ENCODE measurements at places on chromosomes 12 and 14.

DNA sequence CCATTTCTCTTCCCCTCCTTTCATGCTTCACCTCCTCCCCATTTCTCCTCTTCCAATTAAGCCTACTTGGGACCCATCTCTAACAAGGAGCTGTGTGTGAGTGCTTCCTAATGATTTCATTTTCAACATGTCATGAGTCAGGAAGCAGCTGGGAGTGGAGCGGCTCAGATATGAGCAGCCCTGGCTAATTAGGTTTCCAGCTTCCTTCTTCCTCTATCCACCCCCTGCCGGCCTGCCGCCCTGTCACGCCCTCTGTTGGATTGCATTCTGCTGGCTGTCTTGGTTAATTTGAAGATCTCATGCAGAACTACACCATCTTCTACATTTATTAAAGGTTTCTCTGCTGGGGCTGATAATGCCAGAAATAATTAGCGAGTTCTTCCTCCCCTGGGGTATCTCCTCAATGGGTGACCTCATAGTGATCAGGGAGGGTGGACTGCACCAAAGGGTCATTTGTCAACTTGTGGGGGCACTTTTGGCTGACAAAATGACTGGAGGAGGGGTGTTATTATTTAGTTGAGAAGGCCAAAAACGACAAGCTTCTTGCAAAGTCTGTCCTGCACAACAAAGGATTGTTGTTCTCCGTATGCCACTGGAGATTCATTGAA lies 300.9 kb upstream of the SRRM4 start:
- no peak for DNase-seq

DNA sequence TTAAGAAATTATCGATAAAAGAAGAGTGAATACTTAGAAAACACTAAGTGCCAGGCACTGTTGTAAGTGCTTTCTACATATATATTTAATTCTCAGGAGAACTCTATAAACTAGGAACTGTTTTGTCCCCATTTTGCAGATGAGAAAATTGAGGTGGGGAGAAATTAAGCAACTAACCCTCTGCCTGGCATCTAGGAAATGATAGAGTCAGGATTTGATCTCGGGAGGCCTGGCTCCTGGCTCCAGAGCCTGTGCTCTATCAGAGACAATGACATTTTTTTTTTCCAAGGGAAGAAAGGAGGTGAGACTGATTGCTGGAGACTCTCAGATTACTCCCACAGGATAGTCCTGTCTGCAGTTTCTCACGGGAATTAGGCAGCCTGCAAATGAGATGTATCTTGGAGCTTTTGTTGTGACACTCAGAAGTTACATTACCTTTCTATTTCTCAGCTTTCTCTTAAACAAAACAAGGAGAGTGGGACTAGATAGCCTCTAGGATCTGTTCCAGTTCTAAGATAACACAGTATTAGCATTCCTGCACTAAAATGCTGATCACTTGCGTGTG lies 1.4 kb upstream of the FAM234B start:
- no peak for DNase-seq

DNA sequence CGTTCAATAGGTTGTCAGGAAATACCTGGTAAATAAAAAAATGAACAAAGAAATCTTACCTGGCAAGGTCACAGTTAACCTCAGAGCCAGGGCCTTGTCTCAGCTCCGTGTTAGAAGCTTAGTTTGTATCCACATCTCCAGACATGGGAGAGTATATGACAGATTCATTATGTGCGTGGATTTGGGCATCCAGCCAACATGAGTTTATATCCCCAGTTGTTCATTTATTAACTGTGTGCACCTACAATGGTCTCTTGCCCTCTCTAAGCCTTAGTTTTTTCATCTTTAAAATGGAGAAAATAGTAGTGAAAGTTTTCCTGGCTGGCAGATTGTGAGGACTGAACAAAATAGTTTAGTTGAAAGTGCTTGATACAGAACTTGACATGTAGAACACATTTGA lies 437.8 kb downstream of the NPAS3 start:
- no peak for DNase-seq

DNA sequence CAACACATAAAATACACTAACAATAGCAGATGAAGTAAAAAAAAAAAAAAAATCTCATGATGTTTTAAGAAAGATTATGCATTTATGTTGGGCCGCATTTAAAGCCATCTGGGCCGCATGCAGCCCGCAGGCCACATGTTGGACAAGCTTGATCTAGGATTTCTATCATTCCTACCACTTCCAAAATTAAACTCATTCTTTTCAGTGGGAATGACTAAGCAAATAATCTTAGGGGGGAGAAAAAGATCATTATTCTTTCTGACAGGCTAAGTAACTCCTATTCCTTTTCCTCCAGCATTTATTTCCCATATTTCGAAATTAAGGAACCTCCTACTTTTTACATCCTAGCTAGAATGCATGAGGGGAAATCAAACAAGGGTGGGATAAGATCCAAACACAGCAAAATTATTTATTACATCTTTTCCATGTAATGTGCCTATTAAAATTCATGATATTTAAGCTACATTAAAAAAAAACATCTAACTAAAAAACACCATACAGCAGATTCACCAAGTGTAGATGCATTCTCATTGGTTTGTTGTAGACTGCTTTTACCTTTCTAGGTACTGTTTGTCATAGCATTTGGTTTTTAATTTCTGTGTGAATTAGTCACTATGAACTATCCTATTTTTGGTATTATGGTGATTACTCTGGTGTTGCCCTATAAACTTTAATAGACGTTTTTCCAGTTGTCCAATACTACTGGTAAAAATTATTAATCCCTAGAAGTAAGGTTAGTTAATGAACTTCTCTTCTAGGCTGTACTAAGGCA lies 76.1 kb downstream of the RASSF8 start:
- no peak for DNase-seq

DNA sequence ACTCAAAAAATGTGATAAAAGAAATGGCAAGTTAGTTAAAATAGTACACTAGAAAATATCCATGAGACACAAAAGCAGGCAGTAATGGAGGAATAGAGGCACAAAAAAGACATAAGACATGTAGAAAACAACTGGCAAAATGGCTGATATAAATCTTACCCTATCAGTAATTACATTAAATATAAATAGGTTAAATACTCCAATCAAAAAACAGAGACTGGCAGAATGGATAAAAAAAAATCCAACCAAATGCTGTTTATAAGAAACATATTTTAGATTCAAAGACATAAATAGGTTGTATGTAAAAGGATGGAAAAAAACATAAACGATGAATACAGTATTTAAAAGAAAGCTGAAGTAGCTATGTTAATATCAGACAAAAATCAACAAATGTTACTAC lies 15.3 kb upstream of the BATF start:
- no peak for DNase-seq

GRCh38 chr12:75945581-75945980 lies 86.0 kb downstream of the PHLDA1 start:
- no peak for DNase-seq

GRCh38 chr14:86331341-86331740 lies 801.4 kb downstream of the FLRT2 start:
- DNase-seq, result no peak

- DNase-seq, result no peak
Observed at GRCh38 chr12:100279159-100279558, 12.2 kb downstream of the SCYL2 start.

DNA sequence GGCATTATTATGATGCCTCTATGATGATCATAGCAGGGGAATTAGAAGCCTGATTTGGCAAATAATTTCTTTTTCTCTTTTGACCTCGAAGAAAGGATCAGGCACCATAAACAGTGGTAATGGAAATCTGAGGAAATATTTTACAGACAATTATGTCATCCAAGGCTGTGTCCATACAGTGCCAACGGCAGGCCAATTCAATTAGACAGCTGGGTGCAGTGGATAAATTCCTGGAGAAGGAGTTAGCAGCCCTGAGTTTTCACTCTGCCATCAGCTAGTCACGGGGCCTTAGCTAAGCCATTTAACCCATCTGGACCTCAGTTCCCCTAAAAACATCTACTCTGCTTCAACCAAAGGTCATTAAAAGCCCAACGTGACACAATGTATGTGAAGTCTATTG lies 4.1 kb downstream of the TPH2 start:
- no peak for DNase-seq

DNA sequence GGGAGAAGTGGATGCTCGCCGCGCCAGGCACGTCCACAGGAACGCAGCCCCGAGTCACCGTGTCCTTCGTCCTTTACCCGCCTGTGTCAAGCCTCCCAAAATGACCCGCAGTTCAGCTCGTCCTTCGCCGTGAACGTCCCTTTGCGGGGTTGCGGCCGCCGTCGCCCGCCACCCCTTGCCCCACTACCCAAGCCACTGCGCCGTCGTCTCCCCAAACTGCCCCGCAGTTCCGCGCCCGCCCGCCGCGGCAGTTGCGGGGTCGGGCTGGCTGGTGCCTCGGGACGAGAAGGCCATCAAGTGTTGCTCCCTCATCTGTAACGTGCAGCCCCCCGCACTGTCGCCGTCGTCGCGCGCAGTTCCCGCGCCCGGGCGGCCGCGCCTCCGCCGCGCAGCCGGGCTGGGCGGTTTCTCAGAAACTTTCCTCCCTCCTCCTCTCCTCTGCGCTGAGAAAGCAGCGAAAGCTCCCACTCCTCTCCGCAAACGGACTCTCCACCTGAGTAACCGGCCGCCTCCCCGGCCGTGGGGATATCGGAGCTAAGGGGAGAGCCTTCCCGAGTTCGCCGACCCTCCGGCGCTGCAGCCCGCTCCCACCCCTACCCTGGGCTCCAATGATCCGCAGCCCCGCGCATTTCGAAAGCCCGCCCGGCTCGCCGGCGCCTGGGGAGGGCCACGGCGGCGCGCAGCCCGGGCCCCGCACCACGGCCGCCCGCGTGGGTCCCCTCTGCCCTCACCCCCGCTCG lies 6.7 kb downstream of the CDKN1B start:
- no peak for DNase-seq

- no peak for DNase-seq
Observed at GRCh38 chr12:40170593-40170992, 54.2 kb upstream of the LRRK2 start.

DNA sequence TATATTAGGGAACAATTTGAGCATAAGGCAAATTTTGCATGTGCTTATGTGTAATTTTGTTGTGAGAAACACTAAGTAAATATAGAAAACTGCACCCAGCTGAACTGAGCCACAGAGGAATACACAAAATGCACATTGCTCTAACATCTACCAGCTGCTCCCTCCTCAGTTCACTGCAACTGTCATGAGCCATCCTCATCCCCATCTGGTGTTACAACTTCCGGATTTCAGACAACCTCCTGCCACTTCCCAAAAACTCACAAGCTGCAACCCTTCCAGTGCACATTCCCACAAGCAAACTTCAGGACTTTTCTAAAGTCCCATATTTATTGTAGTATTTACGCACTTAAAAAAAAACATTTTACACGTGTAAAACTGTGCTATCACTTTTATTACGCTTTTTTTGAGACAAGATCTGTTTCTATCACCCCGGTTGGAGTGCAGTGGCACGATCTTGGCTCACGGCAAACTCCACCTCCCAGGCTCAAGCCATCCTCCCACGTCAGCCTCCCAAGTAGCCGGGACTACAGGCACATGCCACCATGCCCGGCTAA lies 169.1 kb upstream of the TBX3 start:
- no peak for DNase-seq

- no peak for DNase-seq
Observed at GRCh38 chr14:35959835-35960234, 133.7 kb downstream of the BRMS1L start.

- no peak for DNase-seq
Observed at GRCh38 chr12:7472060-7472459, 28.1 kb upstream of the CD163L1 start.

DNA sequence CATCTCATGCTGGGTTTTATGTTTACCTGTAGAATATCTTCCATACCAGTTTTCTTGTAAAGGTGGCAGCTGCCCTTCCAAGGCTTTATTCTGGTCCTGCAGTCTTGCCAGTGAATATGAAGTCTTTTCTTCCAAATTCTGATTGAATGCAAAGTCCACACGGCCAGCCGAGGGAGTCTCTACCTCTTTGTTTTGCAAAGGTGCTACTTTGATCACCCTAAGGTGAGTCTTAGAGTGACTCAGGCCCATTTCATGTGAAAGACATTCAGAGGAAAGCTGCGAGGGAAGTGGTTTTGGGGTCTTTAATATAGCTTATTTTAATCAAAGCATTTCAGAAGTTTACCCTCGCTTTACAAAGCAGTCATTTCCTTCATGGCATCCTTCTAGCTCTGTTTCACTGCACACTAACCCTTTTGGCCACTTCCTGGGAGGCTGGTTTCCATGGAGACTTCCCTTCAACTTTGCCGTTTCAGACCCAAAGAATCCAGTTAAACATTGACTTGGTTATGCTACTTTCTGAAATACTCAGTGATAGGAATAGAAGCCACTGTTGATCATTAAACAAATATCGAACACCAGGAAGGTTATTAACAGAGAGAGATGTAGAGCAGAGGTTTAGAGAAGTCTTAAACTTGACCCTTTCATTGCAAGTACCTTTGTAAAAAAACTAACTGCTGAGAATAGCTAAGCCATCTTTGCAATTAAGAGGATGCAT lies at the start of gene CCDC198:
TSS of gene CCDC198 (minus strand) at position 391 of the 715 bp plus-strand sequence. CDS start at position 249, 142 bp downstream.
- DNase-seq, result no peak

DNA sequence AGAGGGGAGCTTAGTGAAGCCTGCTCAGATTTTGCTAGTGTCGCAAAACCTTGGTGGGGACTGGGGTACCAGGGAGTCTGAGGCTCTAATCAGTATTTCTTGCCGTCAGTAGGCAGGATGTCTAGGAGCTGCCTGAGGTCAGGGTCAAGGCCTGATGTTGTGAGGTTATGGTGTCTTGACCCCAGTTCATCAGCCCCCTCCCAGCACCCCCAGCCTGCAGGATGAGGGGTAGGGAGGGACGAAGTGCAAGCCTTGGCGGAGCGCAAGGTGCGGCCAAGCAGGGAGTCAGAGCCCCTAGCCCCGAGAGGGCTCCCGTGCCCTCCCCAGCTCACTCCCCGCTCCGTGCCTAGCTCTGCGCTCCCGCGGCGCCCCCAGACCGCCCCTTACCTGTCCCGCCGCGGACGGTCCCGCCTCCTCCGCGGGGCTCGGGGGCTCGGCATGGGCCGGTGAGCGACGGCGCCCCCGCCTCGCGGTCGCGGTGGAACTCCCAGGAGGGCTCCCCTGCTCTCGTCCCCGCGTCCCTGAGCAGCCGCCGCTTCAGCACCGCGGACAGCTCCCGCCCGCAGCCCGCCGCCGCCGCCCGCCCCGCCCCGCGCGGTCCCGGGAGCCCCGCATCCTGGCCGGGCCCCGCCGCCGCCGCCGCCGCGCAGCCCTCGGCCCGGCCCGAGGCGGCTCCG lies 347 bp downstream of the SYNDIG1L start:
- no peak for DNase-seq

DNA sequence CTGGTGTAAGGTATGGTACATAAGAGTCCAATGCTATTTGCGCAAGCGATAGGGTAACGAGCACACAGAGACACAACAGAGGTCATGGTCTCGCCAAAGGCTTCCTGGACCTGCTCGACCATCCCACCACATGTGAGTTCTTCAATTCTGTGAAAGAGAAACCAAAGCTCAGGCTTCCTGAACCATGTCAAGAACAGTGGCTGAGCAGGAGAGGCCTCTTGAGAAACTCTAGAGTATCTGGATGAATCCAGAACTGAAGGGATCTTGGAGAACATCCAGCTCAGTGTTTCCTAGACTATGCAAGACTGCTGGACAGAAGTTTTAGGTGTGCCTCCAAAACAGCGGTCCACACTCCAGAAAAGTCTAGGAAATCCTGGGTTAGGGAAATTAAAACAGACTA lies 114.5 kb downstream of the TRAFD1 start:
- no peak for DNase-seq

- no peak for DNase-seq
Observed at GRCh38 chr12:26874501-26875296, 41.7 kb upstream of the ITPR2 start.

- no peak for DNase-seq
Observed at GRCh38 chr14:61573321-61573720, 122.0 kb upstream of the HIF1A start.
